ENCODE measurements at places on chromosomes 1 and 21.

DNA sequence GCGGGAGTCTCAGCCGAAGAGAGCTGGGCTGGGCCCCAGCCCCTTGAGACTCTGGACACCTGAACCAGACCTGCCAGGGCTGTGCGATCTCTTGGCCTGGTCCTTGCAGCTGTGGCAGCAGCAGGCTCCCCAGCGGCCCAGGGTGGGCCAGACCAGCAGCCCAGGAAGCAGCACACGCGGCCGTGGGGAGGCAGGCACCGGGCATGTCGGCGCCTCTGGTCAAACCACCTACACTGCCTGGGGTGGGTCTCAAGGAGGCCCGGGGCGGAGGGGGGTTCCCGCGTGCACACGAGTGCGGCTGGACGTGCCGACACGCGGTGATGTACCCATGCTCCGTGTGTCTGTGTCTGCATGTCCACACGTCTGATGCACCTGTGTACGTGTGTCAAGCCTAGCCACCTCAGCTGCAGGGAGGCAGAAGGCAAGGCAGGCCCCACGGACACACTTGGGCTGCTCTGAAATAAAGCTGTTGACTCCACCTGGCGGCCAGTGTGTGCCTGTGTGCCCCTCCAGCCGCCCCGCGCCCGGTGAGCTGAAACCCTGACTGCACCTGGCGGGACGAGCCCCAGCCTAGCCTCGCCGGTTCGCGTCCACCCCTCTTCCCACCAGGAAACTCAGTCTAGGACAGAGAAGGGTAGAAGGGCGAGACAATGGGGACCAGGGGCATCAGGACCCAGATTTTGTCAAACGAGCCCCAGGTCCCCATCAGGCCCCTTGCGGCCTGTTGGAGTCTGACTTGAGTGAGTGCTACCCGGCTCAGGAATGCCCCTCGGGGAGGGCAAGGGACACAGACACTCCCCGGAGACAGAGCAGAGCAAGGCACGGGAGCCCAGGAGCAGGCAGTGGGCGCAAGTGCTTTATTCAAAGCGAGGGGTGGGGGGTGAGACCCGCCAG, 11.6 kb downstream of the SCNN1D start:
- DNase-seq, result no peak

DNA sequence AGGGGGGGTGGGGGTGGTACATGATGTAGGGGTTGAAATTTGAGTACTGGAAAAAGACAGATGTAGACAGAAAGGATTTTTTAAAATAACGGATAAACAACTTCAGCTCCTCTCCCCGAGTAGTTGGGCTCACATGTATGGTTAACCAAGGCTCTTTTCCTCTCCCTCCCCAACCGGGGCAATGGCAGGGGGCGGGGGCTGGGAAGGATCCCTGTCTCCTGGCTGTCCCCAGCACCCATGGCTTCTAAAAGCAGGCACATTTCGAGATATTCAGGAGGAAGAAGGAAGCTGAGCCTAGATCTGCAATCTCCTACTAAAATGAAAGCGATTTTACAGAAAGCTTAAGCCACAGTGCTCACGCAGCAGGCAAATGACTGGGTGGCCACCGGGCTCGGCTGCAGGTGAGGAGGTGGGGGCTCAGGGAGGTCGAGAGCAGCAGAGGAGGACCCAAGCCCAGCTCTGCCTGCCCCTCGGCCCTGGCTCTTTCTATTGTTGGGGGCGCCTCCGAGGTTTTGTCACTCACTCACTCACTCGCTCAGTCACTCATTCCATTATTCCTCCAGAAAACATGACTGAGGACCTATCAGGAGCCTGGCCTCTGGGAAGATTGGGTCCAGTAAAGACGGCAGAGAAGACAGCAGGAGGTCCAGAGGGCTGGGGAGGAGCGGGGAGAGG, 573.3 kb downstream of the PTPRU start:
- no peak for DNase-seq

DNA sequence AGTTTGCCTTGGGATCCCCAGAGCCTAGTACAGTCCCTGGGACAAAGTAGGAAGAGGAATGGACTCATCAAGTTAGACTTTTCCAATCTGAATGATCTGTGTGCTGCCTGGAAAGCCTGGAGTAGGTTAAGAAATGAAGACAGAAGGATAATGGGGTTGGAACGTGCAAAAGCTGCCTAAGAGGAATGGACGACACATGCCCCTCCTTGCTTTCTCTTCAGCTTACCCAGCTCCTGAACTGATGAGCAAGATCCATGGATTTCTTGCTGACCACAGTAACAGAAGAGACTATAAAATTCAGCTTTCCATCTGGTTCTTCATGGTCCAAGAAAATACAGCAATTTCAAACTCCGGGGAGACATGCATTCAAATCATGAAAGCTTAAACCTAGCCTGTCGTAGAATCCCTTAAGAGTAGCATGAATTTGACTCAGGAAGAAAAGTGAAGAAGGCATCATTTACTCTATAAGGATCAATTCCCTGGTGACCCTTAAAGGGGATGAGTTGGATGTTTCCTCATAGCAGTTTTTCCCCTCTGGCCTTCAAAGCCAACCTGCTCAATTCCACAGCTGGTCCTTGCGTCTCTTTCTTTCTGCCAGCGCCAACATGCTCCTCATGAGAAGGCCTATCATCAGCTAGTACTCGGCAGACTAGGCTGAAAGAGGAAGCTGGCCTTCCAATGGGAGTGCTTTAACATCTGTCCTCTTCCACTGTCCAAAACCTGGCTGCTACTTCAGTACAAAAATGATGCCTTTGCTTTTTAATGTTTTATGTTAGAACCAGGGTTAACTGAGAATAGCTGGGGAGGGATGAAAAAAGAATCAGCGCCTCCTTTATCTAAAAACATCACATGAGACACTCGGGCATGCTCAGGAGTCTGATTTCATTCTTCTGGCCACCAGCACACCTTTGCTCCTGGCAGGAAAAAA, 5.7 kb upstream of the PEF1 start:
- no peak for DNase-seq

- no peak for DNase-seq
These were observed 92.3 kb upstream of the NBPF6 start for GRCh38 chr1:108357802-108358201.

DNA sequence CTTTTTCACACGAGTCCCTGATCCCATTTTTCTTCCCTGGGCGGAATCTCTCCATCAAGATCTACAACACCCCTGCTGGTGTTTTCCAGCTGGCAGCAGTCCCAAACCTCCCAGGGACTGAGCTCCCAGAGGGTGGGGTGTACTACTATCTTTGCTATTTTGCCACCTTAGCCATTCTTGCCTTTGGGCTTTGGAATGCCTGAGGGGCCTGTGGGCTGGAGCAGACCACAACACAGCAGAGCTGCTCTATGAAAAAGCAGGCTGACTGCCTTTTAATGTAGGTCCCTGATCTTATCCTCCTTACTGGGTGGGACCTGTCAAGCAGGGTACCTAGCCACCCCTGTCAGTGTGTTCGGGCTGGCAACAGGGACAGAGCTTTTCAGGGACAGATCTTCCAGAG, 91.9 kb downstream of the KCNT2 start:
- no peak for DNase-seq

DNA sequence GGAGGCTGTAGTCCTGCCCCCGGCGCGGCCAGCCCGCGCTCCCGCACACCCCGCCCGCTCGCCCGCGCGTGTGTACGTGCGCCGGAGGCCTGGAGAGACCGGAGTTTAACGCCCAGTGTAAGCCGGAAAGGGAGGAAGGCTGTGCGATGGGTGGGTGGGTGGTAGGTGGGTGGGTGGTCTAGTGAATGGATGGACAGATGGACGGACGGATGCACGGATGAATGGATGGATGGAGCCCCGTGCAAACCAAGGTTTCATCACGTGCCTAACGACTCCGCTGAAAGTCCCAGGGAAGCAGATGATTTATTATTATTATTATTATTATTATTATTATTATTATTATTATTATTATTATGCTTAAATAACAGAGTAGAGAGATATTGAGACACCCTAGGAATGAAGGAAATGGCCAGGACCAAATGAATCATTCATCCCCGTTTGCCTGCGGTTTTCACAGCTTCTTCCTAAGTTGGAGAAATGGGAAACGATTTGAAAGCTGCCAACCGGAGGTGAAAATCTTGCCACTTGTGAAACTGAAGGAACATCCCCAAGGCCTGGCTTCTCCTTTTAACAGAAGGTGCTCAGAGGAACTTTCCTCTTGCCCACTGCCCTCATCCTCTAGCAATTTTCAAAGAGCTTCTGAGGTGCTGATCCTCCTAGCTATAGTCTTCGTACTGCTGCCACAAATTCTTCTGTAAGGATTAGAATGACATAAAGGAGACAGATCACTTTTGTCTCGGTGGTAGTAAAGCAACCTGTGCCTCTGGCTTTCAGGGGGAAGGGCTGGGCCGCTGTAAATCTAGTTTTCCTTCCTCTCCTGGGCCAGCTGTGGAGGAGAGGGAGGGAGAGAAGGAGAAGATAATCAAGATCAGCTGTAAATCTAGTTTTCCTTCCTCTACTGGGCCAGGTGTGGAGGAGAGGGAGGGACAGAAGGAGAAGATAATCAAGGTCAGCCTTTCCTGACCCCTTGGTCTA, 648 bp upstream of the RGS7 start:
- no peak for DNase-seq

DNA sequence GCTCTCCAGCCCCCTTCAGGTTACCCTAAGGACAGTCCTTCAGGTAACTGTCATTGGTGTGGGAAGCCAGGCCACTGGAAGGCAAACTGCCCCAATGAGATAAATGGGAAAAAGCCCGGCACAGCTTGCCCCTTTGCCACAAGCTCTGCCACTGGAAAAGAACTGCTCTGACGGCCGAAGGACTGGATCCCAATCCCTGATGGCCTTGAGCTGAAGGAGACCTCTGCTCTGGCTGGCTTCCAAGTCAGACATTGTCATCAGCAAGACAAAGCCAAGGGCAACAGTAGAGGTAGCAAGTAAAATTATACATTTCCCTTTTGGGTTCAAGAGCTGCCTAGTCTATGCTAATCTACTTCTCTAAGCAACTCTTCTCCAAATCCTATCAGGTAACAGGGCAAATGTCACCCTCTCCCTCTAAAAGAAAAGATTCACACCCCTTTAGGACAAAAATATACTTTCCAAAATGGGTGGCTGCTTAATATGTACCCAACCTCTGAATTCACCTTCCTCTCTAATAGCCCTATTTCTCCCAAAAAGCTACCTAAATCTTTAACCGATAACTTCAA, 145.8 kb downstream of the ADSS2 start:
- no peak for DNase-seq

DNA sequence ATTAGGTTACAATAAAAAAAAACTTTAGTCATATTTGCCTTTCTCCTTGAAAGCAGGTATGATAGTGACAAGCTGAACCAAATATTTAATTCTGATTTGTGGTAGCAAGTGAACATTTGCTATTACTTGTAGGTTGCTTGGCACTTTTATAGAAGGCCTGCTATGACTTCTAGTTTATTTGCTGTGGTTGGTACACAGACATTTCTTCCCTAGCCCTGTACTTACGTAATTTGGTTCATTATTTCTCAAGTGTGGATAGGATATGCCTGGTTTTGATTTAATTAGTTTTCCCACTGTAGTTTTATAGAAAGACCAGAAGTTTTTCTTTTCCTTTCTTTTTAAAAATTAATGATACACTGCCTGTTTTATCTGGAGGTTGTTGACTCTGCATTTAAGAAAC, 55.9 kb downstream of the PPP2R5A start:
- DNase-seq, result no peak

DNA sequence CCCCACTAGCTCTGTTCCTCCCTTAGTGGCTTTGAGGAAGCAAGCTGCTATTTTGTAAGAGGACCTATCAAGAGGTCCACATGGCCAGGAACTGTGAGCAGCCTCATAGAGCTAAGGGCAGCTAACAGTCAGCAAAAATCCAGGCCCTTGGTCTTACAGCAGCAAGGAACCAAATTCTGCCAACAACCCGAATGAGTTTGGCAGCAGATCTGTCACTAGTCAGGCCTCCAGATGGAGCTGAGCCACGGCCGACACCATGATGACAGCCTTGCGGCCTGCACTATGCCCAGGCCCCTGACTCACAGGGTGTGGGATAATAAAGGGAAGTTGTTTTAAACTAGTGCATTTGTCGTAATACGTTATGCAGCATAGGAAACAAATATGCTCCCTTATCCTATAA, 28.0 kb upstream of the H3-3A start:
- no peak for DNase-seq

DNA sequence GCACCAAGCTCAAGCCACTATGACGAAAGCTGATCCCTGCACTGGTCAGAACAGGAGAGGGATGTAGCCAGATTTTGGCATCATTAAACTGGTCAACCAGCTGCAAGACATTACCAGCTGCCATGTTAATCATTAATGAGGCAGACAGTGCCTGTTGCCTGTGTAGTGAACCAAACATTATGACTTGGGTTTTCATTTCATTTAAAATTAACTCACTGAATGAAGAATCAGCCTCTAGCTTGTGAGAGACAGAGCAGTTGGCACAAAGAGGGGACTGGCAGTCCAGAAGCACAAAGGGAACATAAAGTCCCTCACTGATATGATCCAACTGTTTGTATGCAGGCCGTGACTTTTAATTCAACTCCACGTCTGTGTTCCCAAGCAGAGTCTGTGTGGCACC, 318.9 kb downstream of the SEC16B start:
- no peak for DNase-seq

DNA sequence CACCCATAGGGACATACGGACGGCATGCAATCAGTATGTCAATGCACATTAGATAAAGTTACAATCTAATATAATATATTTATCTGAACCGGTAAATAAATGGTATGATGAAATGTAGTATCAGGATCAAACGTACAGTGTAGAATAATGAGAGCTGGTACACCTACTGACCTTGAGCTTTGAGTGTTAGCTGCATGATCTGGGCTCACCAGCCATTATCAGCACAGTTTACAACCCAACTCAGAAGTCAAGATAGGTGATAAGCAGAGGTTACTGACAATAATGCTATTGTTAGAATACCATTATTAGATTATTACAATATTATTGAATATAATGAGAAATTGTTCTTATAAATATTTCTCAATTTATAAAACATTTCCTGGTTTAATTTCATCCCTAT, 103.0 kb upstream of the ESRRG start:
- no peak for DNase-seq

DNA sequence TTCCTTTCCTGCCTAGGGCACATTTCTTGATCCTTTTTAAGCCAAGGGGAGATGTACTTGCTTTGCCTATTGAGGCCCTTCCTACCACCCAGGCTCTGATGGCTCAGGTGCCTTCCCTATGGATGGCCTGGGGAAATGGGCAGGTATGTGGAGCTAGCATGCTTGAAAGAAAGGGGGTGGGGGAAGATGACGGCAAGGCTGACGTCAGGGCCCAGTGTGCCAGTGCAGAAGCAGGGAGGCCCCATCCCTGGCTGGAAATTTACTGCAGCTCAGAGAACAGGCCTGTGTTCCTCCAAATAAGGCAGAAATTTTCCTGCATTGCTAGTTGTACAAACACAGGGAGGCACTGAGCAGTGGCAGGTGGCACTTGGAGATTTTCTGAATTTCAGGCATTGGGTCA, 453.2 kb upstream of the VAMP3 start:
- no peak for DNase-seq

DNA sequence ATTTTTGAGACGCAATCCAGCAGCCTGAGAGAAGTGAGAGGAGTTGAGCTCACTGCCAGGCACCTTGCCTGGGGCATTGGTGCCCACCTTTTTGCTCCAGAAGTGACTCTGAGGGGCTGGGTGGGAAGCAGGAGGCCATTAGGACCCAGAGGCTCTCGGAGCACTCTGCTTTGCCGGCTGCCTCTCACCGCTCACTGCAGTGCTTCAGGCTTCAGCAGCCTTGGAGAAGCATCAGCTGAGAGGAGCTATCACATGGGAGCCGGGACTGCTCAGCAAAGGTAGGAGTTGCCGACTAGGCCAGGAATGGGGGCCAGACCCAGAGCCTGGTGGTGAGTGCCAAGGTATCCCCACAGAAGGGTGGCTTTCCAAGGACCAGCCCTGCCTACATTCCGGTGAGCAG, at the start of gene GPR61:
Gene GPR61, plus strand, starts transcription at position 197 of the 400 bp plus-strand sequence. CDS start 3,151 bp downstream, outside the sequence.
- no peak for DNase-seq

- no peak for DNase-seq
These were observed at the start of gene ELF3 for GRCh38 chr1:202010180-202011015. Gene ELF3 (plus strand): TSS chr1:202010587. CDS start chr1:202011137, 550 bp downstream.
